ENCODE measurements at places on chromosomes 2 and 18.

DNA sequence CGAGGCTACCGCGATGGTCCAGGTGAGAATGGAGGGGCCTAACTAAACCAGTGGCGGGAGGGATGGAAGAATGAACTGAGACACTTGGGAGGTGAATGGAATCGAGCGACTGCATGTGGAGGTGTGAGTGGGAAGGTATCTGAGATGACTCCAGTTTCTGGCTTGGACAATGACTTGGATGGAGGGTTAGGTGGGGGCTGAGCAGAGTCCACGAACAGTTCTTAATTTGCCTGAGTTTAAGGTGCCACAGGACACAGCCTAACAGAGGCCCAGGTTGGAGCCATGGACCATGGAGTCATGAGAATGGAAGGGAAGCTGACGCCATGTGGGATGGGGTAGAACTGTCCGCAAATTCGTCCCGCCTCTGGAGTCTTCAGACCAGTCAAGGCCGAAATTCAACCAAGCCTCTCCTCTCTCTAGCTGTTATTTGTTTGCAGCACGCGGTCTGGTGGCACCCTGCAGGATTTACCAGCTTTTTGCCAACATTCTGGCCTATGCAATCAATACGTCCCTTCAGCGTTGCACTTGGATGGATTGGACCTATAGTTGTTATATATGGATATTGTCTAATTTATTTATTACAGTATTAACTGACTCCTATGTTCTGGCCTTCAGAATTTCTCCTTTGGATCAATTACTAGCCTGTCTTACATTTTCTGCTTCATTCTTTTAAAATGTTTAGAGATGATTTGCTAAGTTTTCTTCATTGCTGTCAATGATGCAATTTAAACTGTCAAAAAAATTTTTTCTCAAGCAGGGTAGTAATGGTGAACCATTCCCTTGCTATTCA is 940 bp upstream of the BOLA3 start:
- peak; percentile 27 for DNase-seq

GRCh38 chr2:190858817-190859216 is 21.8 kb upstream of the GLS start:
- DNase-seq: no peak

DNA sequence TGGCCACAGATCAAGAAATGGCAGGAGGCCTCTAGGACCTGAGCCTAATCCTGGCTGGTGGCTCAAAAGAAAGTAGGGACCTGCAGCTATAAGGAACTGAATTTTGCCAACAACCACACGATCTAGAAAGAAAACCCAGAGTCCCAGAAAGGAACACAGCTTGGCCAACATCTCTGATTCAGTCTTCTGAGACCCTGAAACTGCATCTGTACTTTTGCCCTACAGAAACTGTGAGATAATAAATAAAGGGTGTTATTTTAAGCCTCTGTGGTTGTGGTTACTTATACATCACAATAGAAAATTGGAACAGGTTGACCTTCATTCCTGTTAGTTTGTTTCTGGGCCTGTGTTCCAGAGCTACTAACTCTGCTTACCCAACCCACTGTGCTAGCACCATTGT is 356.8 kb upstream of the ST6GAL2 start:
- no peak for DNase-seq

GRCh38 chr2:119837759-119838158 is 78.0 kb downstream of the PTPN4 start:
- no peak for DNase-seq

DNA sequence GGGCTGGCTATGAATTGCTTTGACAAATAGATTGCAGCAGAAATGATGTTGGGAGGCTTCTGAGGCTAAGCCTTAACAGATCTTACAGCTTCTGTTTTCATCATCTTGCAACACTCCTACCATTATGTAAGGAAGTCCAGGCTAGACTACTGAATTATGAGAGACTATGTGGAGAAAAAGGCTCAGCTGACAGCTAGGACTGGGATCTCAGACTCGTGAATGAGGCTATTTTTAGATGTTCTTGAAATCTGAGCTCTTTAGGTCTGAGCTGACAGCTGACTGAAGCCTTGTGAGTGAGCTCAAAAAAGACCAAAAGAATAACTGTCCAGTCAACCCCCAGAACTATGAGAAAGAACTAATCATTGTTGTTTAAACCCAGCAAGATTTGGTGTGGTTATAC is 70.3 kb downstream of the VWC2L start:
- DNase-seq: peak; percentile 44

- no peak for DNase-seq
Measured at GRCh38 chr18:8816816-8817215, 111.5 kb downstream of the MTCL1 start.

DNA sequence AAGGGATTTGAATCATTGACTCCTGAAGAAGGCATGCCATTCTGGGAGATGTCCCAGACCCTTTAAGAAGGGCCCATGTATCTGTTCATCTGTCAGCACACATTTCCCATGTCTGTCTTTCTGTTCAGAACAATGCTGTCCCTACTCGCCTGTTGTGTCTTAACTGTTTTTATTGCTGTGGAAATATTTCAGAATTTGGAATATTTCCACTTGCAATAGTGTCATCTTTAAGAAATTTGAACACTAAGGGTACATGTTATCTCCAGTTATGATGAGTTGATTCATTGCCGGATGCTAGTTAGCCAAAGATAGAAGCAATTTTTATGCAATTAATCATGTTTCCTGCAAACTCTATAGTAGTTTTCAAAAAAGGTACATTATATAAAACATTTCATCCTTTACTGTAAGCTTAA is 36.9 kb upstream of the NT5C1B start:
- no peak for DNase-seq

DNA sequence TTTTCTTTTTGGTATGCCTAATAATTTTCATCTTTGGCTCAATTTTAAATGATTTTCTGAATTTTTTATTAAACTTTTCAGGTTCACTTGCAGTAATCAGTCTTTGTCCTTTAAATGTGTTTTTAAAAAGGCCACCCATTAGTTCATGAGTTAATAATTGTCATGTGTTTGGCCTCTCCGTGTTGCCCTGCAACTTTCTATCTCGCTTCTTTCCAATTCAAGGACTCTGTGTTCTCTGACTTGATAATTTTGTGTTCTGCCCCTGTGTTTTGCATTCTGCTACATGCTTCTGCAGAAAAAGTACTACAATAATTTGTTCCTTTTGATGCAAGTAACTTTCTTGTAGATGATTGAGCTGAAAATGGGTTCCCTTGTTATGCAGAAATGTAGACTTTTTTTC is 921.4 kb upstream of the LRATD1 start:
- DNase-seq: no peak

DNA sequence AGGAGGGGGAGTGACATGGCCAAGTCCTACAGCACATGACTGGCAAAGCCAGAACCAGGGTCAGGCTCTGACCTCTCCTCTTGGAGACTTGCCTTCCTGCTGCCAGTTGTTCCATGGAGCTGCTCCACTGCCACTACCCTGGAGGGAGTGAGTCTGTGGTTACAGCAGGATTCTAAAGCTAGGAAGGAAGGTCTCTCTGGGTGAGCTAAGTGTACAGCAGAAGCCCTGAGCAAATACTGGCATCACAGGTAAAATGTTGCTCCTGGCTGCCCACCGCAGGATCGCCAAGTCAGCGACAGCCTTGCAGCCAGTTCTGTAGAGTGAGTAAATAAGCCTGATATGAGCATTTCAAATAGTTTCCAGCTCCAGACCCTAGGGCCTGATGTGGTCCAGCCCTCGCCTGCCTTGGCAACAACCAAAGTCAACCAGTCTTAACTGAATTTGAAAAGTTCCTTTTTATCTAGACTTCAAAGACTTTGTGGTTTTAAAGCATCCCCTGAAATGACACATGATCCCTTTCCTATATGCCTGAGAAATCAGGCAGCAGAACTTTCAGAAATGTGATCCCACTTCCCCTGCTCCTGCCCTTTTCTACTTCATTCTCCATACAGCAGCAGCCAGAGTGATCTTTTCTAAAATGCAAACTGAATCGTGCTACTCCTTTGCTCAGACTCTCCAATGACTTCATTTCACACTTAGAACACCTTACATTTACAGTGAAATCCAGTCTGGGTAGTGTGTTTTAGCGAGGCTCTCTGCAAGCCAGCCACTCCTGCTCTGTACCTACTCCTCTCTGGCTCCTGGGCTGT is 114.3 kb downstream of the MGAT5 start:
- DNase-seq: no peak

DNA sequence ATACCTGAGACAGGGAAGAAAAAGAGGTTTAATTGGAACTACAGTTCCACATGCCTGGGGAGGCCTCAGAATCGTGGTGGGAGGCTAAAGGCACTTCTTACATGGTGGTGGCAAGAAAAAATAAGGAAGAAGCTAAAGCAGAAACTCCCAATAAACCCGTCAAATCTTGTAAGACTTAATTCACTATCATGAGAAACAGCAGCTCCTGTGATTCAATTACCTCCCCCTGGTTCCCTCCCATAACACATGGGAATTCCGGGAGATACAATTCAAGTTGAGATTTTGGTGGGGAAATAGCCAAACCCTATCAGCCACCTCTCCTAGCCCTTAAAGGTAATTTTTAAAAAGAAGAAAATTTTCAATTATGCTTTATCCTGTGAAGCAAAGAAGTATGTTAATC is 728.8 kb downstream of the RNF144A start:
- no peak for DNase-seq

- DNase-seq: no peak
Measured at GRCh38 chr2:9199716-9200632, 6.6 kb upstream of the ASAP2 start.

DNA sequence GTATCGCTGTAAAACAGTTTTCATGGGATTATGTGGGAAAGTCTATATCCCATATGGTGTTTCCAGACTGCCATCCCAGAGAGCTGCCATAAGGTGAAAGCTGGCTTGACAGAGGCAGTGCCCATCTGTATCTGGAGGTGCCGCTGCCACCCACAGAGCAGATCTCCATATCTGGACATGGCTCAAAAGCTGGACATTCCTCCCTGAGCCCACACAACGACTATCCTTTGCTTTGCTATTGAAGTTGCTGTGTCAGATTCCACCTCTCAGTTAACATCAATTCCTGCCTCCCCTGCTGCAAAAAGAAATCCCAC is 55.2 kb downstream of the RND3 start:
- DNase-seq: no peak

DNA sequence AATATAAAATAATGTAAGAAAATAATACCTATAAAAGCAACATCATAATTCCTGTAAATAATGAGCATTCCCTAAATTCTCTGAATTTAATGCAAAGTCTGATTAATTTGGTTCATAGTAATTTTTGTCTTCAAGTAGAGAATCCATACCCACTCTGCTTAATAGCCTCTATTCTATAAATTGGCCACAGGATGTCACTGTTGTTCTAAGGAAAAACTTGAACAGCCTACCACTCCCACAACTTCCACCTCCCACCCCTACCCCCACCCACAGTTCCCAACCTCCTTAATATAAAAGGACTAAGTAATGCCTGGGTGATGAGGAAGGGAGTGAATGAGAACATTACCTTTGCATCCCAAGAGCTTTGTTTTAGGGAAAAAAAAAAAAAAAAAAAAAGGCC is 27.2 kb upstream of the BBS5 start:
- peak; percentile 34 for DNase-seq

- no peak for DNase-seq
Measured at GRCh38 chr2:240432430-240432819, 3.0 kb upstream of the GPC1 start.
